ENCODE measurements at places on chromosomes 16 and 17.

DNA sequence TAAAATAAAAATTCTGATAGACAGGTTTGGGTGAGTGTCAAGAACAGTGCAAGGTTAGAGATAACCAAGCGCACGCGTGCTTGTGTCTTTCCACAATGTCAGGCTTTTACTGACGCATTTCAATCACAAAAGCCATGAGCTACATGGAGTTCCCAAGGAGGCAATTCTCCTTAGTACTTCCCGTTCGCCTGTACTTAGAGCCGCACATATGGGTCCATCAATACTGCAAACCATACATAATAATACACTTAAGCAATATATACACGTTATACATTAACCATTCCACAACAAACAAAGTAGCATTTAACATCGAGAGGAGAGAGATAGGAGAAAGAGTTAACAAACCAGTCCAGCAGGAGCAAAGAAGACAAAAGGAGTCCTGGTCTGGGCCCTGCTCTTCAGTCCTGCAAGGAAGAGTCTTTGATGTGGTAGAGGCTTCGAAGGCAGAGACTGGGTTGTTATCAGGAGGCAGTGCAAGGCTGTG is 11.9 kb upstream of the GPRC5C start:
- no peak for DNase-seq

DNA sequence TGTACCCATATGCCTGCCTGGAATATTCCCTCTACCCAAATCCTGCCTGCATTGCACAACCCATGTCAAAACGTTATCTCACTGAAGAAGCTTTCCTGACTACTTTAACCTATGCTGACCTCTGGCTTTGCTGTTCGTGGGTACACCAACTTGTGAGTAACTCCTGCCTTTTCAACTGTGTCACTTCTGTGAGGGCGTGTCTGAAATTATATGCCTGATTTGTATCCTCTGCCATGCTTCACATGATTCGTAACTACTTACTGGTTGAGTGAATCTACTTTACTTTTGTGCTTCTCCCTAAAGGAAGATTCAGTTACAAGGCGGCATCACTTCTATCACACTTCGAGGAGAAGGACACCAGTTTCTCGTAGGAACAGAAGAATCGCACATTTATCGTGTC is 33.3 kb upstream of the USP43 start:
- DNase-seq = no peak

GRCh38 chr17:9285602-9286427 is 264.5 kb downstream of the NTN1 start:
- DNase-seq = no peak

DNA sequence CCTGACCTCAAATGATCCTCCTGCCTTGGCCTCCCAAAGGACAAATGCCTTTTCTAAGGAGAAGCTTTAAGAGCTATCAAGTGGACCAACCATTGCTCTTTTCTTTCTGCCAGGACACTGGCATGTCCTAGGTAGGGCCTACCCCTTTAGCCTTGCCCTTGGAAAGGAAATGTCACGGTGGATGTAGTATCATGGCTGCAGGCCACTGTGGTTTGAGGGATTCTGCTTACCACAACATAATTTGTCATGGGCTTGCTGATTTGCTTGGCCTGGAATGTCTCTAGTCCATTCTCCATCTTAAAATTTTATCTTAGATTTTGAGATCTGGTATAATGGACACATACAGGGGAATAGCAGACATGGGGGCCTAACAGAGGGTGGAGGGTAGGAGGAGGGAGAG is 6.0 kb downstream of the KRT20 start:
- DNase-seq = no peak

GRCh38 chr16:268141-269053 is 7.3 kb downstream of the RGS11 start:
- no peak for DNase-seq

GRCh38 chr16:17229766-17230165 is 241.0 kb downstream of the XYLT1 start:
- DNase-seq = no peak

- no peak for DNase-seq
Measured at GRCh38 chr17:73401911-73402310, 90.1 kb upstream of the CDC42EP4 start.

- DNase-seq = no peak
Measured at GRCh38 chr17:14619821-14620220, 318.9 kb downstream of the HS3ST3B1 start.

DNA sequence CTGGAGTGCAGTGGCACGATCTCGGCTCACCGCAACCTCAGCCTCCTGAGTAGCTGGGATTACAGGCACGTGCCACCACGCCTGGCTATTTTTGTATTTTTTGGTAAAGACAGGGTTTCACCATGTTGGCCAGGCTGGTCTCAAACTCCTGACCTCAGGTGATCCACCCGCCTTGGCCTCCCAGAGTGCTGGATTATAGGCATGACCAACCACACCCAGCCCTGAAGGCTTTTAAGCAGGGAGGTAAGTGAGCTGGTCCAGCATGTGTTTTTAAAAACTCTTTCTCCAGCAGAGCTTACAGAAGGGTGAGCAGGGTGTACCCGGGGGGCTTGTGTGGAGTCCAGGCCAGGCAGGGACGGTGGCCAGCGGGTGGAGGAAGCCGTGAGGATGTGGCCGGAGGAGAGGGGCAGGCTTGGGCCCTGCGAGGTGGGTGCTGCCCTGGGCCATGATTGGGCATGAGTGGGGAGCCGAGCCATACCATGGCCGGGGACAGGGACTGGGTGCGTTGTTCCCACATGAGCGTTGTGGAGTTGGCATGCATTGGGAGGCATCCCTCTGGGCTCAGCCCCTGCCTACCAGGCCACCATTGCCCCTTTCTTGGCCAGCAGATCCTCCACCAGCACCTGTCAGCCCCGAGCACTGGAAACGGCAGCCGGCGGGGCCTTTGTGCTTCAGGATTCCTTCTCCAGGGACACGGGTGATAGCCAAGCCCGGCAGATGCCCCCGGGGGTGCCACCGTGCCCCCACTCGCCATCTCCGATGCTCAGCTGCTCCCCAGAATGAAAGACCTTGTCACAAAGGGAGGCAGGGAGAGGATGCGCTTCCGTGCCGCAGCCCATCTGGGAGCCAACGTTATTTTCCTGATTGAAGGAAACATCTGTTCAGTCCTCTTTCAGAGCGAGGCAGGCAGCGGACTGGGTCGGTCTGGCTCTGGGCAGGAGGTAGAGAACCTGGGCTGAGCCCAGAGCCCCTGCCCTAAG is 64.5 kb downstream of the RAI1 start:
- DNase-seq = no peak

DNA sequence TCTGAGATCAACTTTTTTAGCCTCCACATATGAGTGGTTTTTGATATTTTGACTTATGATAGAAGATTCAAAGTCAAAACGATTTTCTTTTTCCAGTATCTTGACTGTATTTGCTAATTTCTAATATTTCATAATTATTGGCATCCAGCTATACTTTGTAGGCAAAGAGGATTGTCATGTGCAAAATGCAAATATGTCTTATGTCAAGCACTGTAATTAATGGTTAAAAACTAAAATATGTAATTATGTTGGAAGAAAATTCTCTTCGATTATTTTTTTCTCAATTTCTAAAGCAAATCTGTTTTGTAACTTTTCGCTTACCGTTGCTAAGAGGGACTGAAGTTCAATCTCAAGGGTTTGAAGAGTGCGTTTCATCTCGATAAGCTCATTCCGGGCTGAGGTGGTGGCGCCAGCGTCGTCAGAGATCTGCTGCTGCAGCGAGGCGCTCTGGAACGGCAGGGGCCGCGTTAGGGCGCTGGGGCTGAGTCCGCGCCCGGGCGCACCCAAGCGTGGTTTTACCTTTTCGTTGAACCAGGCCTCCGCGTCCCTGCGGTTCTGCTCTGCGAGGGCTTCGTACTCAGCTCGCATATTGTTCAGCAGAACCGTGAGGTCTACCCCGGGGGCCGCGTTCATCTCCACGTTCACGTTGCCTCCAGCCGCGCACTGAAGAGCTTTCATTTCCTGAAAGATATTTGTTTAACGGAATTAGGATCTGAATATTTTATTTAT is 3.0 kb downstream of the KRT27 start:
- DNase-seq = no peak

DNA sequence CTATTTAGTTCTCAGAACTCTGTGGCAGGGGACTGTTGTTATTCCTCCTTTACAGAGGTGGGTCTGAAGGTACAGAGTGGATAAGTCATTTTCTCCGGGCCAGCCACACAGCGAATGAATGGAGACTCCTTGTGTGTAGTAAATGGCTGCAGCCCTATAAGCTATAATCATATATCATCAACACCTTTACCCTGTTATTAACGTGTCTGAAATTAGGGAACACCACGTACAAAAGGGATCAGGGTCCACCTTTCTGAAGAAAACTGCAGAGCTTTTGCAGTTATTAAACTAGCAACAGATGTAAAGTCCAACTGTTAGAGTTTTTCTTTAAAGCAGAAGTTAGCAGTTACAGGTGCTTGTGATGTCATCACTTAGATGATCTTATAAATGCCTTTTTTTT is 696.7 kb downstream of the MAF start:
- DNase-seq = no peak

DNA sequence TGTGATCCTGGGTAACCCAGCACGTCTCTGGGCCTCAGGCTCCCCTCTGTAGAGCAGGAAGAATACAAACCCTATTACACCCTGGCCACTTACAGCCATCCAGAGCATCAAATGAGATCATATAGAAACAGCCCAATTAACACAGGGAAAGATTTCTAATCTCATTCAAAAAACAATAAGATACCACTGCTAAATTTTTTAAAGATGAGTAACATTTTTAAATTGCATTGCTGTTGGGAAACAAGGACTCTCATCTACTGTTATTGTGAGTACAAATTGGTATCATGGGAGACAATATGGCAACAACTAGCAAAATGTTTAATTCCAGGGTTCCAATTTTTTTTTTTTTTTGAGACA is 41.1 kb downstream of the SRL start:
- DNase-seq = no peak

GRCh38 chr16:75576384-75576811 is 10.2 kb downstream of the GABARAPL2 start:
- no peak for DNase-seq

- peak; percentile 86 for DNase-seq
Measured at GRCh38 chr17:38967290-38967738, at the start of gene FBXO47. TSS of gene FBXO47 (minus strand) at chr17:38967403. CDS start at chr17:38963025, 4,378 bp downstream.

DNA sequence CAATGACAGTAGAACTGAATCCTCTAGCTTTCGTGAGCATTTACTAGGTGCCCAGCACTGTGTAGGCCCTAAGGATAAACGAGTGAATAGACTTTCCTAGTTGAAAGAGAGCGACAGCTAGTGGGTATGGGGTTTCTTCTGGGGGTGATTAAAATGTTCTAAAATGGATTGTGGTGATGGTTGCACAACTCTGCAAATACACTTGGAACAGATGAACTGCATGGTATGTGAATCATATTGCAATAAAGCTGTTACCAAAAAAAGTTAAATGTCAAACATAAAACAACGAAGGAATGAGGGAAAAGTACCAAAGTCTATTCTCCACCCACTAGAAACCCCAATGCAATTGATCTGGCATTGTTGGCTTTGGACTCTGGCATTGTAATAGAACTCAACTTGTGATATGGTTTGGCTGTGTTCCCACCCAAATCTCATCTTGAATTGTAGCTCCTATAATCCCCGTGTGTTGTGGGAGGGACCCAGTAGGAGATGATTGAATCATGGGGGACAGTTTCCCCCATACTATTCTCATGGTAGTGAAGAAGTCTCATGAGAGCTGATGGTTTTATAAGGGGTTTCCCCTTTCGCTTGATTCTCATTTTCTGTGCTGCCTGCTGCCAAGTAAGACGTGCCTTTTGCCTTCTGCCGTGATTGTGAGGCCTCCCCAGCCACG is 70.5 kb downstream of the MARF1 start:
- DNase-seq = no peak

- no peak for DNase-seq
Measured at GRCh38 chr17:38604479-38605403, 1.0 kb downstream of the SRCIN1 start.

- no peak for DNase-seq
Measured at GRCh38 chr16:27245276-27246172, 23.0 kb downstream of the NSMCE1 start.

- peak; percentile 89 for DNase-seq
Measured at GRCh38 chr16:75590920-75591843, 25.0 kb downstream of the GABARAPL2 start.

- no peak for DNase-seq
Measured at GRCh38 chr16:64704386-64704785, 417.5 kb downstream of the CDH11 start.

DNA sequence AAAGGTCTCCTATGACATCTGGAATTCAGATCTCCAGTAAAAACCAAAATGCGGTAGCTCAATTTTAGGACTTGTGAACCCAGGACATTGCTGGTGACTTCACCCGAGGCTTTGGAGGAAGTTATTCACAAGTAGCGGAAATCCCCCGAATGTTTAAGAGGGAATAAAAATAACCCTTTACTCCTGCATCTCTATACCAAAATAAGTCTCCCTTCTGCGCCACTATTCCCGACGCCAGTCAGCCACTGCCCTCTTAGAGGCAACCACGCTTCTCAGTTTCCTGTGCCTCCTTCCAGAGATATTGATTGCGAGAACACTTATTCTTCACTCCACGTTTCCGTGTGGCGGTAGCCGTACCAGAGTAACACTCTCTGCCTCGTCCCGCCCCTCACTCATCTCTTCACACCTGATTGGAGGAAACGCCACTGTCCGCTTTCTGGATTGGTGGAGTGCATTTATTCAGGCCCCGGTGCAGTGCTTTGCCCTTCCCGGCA is 27.4 kb downstream of the EMP2 start:
- DNase-seq = no peak

DNA sequence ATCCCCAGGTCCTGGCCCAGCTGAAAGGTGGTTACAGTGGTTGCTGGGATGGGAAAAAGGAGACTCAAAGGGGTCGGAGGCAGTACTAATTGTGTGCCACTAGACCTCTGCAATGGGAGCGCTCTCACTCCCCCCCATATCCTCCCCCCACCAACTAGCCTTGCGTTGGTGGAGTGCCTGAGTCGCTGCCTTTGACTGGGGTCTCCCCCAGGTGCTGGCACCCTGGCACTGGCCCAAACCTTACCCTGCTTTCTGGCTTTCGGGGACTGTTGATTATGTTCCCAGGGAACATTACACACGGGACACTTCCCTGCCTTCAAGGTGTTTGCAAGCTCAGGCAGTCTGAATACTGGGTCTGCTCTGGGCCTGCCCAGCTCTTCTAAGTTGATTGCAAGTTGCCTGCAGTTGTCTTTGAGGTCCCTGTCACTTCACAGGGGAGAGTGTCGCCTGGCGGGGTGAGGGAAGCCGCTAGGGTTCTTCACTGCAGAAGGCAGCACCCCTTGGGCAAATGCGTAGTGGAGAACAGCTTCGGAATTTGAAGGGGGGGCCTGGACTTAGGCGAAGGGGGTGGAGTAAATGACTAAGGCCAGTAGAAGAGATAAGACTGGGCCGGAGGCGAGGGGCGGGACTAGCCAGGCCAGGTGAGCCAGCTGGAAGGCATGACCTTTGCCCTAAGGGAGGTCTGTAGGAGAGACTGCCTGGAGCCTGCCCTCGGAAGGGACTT is 98.0 kb downstream of the RAB11FIP4 start:
- no peak for DNase-seq

Data from left forelimb (tissue), 1 donor.